Stimulated activated CD8-positive, alpha-beta memory T cell treated with anti-CD3 and anti-CD28 coated beads, Interleukin-7, amount 100 ng/mL, for 24 hours (primary cell): ENCODE measurements at places on chromosomes 5 and 9.

GRCh38 chr9:84849049-84849448, 179.5 kb downstream of the NTRK2 start:
- no peak for DNase-seq

DNA sequence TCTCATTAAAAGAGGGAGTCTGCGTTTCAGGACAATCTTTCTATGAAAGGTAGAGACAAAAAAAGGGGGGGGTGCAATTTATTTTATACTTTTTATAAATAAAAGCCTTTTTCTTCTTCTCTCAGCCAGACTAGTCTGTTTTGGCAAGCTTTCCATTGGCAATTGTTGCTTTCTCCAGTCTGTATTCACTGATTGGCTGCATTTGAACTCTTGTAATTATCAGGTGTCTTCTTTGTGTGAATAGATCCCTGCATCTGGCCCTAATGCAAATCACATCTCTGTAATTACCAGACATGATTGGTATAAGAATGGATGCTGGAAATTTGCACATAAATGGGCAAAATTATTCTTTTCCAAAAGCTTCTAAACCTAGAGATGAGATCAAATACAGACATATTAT, 7.6 kb upstream of the EQTN start:
- DNase-seq: no peak

GRCh38 chr5:17325770-17326599, 108.6 kb downstream of the BASP1 start:
- DNase-seq: no peak

DNA sequence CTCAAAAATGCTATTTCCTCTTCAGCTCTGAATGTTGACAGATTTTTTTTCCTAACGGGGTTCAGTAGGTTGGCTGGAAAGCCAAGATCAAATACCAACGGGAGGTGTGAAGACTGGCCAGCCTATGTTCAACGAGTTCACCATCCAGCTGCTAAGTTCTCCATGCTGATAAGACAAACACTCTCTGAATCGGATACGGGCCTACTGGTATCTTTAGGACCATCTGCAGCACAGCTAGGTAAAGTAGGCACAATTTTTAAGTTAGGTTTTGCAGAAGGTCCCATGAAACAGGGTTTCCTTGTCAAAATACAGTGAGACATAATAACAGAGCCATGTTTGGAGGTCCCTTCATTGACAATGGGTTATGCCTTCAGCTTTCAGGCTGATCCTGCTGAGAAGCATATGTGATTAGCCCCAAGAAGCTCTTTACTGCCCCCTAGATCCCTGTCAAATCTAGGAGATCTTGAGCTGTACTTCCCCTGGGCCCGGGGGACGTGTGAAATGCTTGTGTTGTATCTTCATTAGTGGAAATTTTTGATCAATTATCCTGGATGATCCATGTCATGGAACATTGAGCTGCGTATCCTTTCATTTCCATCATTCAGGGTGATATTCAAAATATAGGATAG, 60.6 kb downstream of the PGM5 start:
- no peak for DNase-seq

DNA sequence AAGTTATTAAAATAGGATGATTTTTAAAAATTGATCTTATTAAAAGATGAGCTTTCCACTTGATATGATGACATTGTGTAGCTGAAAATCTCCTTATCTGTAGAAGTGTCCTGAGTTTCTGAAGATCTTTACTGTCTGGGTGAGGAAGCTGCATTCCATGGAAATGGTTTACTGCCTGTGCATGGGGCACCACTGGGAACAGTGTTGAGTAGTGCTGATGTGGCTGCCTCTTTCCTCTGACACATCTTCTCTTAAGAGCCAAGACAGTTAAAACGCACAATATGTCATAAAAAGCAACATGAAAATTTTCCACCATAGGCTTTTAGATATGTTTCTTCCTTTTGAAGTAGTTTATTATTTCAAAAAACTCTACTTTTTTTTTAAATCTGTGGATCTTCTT, 24.6 kb downstream of the SECISBP2 start:
- DNase-seq: no peak

GRCh38 chr9:113154471-113154870, 3.7 kb downstream of the SLC31A2 start:
- no peak for DNase-seq

DNA sequence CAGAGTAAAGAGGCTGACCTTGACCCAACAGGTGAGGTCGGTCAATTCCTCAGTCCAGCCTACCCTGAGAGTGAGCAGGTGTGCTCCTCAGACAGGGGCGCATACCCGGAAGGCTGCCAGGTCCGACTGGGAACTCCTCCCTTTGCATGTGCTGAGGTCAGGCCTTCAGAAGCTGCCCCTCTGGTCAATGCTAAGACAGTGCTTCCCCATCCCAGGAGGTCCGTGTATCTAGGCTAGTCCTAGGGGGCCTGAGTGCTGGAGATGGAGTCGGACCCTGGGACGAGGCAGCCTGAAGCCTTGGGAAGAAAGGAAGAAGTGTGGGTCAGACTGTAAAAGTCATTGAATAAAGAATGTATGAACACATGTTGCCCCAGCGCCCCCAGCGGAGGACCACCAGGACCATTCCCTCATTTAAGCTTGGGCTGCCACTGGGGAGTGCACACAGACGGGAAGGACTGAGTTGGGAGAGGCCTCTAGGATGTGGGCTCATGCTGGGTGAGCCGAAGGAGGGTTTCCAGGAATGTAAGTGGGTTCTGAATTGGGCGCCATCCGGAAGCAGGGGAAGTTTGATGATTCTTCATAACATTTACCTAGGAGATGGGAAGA, 41.0 kb upstream of the GFPT2 start:
- no peak for DNase-seq

GRCh38 chr5:57432876-57433275, 49.7 kb downstream of the ACTBL2 start:
- no peak for DNase-seq

GRCh38 chr5:141826674-141827073, 51.5 kb downstream of the PCDH1 start:
- DNase-seq: no peak
